ENCODE measurements at places on chromosomes 5 and 9.

GRCh38 chr9:85536514-85536913 lies 205.2 kb downstream of the AGTPBP1 start:
- DNase-seq, result no peak

DNA sequence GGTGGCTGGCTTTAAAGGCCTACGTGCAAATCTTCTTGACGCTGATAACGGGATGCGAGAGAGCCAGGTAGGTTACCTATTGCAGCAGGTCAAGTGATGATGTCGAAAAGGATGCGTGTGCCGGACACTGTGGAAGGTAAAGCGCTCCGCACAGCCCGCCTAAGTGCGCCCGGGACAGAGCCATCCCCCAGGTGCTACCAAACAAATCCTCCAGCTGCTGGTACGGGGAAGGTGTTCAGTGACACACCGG lies 245 bp upstream of the DNAJC25 start:
- DNase-seq, result no peak

- DNase-seq, result no peak
These were observed 1.5 kb downstream of the ST6GALNAC4 start for GRCh38 chr9:127915325-127915752.

GRCh38 chr9:98568234-98568908 lies 140.4 kb downstream of the GABBR2 start:
- no peak for DNase-seq

GRCh38 chr5:54601411-54602230 lies 84.1 kb downstream of the SNX18 start:
- no peak for DNase-seq

DNA sequence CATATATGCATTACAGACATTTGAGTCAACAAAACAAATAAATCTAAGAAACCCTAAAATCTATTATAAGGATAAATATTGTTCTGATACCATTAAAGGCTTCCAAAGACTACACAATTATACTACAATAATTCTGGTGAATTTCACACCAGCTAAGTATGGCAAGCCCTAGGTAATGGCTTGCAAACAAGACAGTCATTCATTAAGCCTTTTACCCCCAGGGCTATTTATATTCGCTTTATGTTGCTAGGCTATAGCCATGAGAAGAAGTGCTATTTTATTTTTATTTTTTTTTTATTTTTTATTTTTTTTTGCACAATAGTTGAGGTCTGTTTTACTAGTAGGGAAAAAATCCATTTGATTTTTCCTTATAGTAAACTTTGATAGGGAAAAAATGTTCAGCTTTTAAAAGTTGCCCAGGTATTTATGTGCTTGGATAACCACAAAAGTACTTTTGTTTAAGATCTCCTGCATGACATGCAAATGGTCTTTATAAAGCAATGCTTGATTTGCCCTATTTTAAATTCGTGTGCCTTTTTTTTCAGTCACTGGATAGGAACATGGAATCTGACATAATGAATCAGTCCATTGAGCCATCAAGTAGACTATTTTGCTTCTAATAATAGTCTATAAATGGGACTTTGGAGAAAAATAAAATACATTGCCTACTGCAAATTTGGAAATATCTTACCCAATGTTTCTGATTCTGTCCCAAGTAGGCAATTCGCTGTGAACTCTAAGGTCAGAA lies 946.3 kb upstream of the COX7C start:
- no peak for DNase-seq

- DNase-seq, result no peak
These were observed 38.7 kb downstream of the JAKMIP2 start for GRCh38 chr5:147743678-147744374.

- DNase-seq, result no peak
These were observed 95.9 kb upstream of the TNC start for GRCh38 chr9:115213818-115214334.

DNA sequence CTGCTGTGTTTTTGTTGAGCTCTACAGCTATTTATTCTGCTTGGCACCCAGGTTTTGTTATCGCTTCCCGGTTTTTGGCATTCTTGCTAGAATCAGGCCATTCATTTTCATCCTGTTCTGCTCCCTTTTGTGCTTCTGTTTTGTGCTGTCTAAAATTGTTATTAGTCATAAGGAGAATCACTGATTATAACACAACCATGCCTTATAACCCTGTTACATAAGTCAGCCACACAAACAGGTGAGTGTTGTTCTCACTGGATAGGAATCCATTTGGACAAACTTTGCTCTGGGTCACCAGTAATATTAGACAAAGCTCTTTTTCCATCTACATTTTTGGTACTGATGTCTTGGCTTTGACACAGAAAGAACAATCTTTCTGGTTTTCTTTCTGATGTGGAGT lies 622.8 kb downstream of the PSAT1 start:
- no peak for DNase-seq

DNA sequence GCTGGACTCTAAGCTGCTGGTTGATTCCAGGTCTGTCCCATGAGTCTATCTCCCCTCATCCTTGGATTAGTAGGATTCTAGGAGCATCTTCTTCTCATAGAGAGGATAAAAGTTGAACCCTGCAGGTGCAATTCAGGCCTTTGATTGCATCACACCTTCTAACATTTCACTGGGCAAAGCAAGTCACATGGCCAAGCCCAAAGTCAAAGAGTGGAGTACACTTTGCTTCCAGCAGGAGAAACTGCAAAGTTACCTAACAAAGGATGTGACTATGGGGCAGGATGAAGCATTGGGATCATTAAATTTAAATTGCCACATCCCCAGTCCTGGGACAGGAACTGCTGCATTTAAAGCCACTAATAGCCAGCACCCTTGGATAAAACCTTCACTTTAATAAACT lies 51.0 kb upstream of the EGFLAM start:
- no peak for DNase-seq

DNA sequence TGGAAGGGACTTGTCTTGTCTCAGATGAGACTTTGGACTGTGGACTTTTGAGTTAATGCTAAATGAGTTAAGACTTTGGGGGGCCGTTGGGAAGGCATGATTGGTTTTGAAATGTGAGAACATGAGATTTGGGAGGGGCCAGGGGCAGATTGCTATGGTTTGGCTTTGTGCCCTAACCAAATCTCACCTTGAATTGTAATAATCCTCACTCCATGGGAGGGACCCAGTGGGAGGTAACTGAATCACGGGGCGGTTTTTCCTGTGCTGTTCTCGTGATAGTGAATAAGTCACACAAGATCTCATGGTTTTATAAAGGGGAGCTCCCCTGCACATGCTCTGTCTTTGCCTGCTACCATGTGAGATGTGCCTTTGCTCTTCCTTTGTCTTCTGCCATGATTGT lies 72.1 kb downstream of the RAI14 start:
- DNase-seq, result no peak

DNA sequence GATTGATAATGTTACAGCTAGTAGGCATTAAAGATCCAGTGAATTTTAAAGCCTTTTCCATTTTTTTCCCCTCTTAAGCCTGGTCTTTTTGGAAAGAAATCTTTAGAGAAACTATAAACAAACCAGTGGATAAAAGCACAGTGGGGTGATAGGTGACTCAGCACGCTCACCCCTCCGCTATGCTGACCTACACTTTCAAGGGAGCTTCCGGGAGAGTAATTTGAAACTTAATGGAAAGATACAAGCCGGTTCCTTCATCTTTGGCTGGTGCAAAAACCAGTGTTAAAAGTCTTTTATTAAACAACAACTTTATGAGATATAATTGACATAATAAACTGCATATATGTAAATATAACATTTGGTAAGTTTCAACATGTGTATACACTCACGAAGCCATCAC lies 27.0 kb upstream of the ALDOB start:
- DNase-seq, result no peak

GRCh38 chr5:91319667-91320066 lies 63.5 kb downstream of the ARRDC3 start:
- no peak for DNase-seq

- DNase-seq, result no peak
These were observed 58.9 kb downstream of the DOCK2 start for GRCh38 chr5:169695919-169696490.

DNA sequence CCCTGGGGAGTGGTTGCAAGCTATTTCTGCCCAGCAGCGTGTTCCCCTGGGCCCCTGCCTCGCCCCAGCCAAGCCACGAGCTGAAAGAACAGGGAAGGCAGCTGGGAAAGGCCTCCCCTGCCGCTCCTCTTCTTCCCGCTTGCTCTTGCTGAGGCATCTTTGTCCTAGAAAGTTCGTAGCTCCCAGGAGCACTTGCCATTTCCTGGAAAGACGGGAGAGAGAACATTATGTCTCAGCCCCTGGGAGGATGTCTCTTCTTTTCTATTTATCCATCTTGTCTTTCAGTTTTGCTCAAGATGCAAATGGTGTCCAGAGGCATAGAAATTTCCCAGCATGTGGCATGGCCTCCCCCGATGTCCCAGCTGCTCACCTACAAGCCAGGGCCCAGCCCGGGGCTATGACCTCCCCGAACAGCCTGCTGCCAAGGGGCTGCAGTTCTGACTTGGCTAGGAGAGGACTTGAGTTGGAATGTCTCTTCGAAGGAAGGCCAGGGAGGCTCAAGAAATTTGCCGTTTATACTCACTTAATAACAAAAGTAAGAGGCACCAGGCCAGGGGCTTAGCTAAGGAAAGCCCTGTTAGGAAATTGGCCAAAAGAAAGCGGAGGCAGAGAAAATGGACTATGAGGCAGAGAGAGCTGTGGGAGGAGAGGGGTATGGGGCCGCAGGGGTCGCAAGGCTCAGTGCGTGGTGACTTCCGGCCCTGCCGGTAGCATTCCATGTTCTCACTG lies 87.3 kb downstream of the LIFR start:
- no peak for DNase-seq

DNA sequence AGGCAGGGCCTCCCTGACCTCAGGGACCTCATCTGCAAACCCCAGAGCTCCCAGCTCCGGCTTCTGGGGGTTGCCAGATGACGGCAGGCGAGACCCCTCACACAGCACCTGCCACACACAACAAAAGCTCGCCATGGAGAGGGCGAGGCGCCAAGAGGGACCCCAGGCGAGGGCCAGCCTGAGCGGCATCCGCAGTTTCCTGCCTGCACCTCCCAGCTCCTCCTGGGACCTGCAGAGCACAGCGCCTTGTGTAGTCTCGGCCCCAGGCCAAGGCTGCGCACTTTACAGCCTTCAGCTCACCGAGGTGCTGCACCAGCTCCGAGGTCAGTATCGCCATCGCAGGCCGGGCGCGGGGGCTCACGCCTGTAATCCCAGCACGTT lies 82.4 kb upstream of the ADAMTS2 start:
- no peak for DNase-seq

DNA sequence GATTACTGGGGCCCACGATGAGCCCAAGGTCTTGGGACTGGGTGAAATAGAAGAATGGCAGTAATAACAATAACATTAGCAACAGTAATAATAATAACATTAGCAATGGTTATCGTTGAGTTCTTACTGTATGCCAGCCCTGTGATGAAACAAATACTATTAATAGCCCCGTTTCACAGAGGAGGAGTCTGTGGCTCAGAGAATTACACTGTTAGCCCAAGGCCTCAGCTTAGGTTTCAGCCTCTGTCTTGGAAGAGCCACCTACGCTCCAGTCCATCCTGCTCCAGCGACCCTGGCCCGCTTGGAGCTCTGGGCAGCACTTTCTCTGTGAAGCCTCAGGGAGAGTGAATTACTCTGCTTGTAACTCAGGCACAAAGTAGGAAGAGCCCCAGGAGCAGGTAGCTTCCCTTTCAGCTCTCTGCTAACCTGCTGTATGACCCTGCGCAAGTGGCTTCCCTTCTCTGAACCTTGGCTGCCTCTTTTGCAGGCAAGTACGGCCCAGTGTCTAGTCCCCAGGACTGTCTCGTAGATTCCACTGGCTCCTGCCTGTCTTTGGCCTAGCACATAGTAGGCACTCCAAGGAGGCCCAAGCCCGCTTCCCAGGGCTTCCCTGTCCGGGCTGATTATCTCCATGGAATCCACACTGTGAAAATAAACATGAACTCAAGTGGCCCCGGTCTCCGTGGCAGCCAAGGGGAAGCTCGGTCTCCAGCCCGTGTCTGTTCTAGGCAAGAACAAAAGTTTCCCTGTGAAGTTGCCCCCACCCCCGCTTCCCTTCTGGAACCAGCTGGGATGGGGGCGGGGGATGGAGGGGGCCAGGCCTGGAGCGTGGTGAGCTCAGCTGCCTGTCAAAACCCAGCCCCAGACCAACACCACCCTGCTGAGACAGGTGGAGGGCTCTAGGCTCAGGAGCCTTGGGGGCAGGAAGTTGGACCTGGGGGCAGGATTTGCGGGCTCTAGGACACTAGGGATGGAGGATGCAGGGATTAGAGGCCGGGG lies 26.2 kb upstream of the LMX1B start:
- no peak for DNase-seq

DNA sequence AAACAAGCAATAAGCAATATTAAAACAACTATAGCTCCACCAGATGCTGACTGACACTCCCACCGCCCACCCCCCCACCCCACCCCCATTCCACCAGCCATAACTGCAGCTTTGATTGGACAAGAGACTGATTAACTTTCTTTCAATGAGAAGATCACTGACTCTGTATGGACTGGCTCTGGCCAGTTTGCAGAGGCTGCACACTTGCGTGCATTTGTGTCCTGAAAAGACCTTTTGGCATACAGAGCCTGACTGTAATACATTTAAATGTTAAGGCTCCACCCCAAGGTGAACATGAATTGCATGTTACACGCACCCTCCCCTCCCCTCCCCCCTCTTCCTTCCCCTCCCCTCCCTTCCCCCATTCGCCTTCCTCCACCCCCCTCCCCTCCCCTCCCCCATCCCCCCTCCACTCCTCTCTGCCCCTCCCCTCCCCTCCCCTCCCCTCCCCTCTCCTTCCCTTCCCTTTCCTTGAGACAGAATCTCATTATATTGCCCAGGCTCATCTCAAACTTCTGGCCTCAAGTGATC lies 31.1 kb downstream of the FGD3 start:
- DNase-seq, result no peak

GRCh38 chr9:96327694-96328352 lies 25.8 kb upstream of the HSD17B3 start:
- no peak for DNase-seq

GRCh38 chr5:3393920-3394597 lies 201.6 kb upstream of the IRX1 start:
- no peak for DNase-seq

- DNase-seq, result no peak
These were observed 130.3 kb upstream of the CNTLN start for GRCh38 chr9:17004500-17004899.

DNA sequence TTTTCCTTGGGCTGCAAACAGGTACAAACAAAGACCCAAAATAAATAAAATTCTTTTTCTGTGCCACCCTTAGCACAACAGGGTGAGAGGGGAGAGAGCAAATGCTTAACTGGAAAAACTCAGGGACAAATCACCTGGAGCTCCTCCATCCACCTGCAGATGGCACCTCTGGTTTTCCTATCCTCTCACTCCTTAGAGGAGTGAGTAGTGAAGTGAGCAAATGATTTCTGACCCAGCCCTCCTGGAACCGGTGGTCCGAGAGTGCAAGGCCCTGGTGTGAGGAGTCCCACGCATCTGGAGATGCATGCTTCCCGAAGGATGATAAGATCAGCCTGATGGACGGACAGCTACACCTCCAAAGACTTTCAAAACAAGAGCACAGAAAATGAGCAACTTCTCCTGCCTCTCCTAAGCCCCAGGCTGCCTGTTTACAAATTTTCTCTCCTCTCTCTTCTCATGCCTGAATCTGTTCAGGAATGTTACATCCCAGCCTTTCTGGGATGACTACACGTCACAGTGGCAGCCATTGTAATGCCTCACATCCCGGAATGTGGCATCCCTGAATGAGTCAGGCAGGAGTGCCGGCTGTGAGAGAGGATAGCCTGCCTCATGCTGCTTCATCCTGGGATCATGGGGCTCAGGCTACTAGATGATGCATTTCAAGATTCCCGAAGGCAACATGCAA lies 86.4 kb downstream of the ADRB2 start:
- DNase-seq, result no peak

Measured in stimulated activated CD8-positive, alpha-beta memory T cell treated with anti-CD3 and anti-CD28 coated beads, Interleukin-4, amount 100 ng/mL, for 1 hour (primary cell).